Immature natural killer cell (primary cell): ENCODE measurements at places on chromosomes 2 and 18. TPM values are rescaled to one million over a fixed set of nuclear protein-coding genes. Genes with fewer than 3 reads are reported as not detected.

ALLC gene
- not detected for polyA plus RNA-seq

FHOD3 gene
- not detected for polyA plus RNA-seq

DYNAP gene
- polyA plus RNA-seq = not detected

CYRIA gene
- polyA plus RNA-seq = 25.3 TPM

AAK1 gene
- polyA plus RNA-seq = 23.1 TPM

DNA sequence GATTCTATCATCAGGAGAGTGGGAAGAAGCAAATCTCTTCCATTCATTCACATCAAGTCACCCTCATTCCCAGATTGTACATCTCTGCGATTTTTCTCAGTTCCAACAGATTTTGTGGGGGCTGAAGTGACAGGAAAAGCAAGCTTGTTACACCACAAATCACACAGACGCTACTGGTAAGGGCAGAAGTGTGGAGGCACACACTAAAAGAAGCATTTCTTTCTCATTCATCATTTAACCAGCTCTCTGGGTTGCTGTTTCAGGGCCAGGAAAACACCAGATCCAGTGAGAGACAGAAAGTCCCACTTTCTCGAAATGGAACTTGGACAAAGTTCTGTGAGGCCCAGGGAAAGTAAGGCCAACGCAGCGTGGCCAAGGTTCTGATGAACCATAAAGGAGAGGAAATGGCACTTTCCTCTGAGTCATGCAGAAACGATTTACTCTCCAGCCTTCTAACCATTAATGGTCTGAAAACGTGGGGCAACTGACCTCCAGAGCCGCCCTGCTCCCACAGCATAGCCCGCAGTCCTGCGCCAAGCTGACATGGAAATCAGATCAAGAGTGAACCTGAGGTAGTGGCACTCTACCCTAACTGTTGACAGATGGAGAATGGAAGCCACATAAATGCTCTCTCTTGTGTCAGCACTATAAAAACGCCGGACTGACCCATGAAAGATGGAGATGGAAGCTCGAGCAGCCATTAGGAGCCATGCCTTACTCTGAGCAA is 191.0 kb downstream of the C1D start:
- no peak for DNase-seq

GRCh38 chr2:66571918-66572317 is 137.0 kb downstream of the MEIS1 start:
- no peak for DNase-seq

DNA sequence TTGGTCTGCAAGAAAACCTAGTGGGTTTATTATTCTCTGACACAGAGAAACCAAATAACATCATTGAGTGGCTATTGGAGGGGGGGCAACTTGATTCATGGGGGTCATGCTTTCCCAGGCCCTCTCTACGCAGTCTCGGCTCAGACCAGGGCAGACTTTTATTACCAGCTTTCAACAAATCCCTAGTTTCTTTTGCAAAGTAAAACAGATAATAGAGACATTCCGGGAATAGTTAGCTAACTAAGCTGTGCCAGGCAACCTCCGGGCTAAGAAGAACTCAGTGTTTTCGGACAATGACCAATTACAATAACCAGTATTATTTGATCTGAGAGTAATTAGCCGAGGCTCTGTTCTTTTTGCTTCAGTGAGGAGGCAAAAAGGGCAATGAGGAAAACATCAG is 66.3 kb downstream of the CDK15 start:
- DNase-seq = no peak

DNA sequence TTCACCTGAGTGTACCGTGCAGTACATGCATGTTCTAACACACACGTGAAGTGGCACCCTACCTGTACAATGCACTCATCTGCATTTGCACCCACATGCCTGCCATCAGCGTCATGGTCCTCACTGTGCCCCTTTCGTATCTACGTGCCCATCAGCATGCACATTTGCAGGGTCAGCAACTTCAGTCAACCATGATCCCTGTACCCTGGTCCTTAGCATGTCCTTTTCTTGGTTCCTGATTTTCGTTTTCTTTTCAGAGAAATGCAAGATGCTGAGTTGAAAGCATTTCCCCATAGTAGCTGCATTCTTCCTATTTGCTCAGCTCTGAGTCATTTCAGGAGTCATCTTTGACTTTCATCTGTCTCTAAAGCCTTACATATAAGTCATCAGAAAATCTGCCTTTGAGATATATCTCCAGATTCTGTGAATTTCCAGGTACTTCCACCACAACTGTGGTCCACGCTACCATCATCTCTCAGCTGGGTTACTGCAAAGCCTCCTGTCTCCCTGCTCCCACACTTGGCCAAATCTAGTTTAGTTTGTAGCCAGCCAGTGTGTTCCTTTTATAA is 14.7 kb upstream of the PUM2 start:
- DNase-seq = no peak

- no peak for DNase-seq
Measured at GRCh38 chr2:75157435-75157834, 41.9 kb downstream of the TACR1 start.

- no peak for DNase-seq
Measured at GRCh38 chr2:177675350-177675821, 282.8 kb downstream of the AGPS start.

DNA sequence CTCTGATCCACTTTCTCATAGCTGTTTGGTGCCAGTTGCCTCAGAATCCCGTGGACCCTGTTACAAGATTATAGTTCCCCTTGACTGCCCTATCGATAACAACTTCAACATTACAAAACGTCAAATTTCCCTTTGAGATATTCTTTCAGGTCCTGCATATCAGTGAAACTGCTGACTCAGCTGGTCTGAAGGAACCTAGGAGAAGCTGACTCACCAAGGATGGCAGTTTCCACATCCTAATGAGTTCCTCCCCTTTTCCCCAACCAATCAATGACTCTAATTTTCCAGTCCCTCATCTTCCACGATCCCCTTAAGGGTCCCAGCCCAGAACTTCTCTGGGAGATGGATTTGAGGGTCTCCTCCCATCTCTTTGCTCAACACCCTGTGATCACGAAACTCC is 27.6 kb upstream of the GNAL start:
- no peak for DNase-seq

DNA sequence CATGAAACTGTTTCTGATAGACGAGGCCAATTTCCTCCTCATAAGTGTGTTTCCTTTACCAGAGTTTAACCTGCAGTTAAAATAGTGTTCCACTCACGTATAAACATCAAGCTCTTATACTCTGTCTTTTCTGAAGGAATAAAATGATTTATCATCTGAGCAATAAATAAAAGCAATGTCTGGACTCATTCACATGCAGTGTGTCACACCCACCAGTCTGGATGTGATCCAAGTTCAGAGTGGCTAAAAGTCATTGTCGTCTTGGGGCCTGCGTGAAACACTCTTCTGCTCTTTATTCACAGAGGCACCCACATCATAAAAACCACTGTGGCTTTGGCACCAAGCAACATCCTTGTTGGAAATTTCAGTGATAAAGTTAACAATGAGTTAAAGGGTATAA is 19.5 kb upstream of the SLC9A4 start:
- peak; percentile 26 for DNase-seq

DNA sequence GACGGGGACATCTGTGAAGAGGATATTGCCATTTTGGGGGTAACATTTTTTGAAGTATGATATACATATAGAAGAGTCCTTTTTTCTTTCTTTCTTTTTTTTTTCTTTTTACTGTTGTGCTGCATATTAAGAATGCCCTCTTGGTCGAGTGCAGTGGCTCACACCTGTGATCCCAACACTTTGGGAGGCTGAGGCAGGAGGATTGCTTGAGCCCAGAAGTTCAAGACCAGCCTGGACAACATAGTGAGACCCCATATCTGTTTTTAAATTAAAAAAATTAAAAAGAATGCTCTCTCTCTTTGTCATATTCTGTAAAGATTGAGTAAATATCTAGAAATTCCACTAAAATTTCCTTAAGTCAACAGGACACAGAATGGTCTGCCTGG is 3.6 kb downstream of the SH2D6 start:
- DNase-seq = no peak

DNA sequence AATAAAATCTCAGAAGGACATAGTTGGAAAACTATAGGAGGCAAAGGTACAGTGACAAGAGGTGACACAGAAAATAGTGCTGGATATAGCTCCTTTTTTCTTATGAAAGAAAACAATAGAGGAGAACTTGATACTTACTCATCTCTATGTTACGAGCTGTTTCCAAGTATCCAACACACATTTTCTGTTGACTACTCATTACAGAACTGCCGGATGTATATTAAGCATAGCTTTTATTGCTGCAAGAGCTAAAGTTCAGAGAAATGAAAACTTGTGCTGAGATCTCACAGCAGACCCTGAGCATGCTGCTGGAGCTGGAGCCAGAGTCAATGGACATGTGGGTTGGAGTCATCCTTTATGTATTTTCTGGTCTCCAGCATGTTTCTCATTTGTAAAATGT is 210.0 kb upstream of the NT5C1B start:
- no peak for DNase-seq
